NCI-H187 (cell line): ENCODE measurements at places on chromosomes 4 and X.

- DNase-seq = peak; percentile 35
Measured at GRCh38 chrX:9110808-9111207, 76.9 kb upstream of the FAM9B start.

- no peak for DNase-seq
Measured at GRCh38 chrX:150903110-150903508, 4.6 kb upstream of the CD99L2 start.

DNA sequence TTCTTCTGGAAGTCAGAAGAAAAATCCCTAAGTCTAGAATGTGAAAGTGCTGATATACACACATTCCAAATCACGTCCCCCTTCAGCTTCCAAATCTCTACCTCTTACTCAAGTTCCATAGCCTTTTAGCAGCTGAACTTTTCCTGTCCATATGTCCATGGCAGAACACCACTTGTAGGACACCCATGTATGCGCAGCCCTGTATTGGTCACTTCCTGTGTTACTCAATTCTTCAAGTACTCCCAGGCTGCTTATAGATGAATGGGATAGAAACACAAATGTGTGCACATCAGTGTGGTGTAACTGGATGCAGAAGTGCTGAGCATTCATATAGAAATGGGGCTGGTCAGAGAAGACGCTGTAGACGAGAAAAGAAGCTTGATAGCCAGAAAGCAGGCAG is 18.8 kb downstream of the SRPX2 start:
- no peak for DNase-seq

DNA sequence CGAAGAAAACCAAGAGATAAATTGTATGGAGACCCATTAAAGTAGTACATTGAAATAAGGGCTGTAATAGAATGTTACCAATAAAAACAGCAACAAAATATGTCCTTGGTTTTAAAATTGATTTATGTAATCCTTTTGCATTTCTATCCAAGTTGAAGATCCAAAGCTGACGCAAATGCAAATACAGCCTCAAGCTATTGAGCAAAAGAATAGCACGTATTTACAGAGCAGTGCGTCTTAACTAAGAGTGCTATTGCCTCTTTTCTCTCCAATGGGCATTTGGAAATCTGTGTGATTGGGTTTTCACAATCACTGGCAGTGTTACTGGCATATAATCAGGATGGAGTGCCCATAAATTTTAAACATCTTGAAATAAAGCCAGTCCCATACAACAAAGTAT is 417.4 kb downstream of the TLL1 start:
- DNase-seq = no peak

DNA sequence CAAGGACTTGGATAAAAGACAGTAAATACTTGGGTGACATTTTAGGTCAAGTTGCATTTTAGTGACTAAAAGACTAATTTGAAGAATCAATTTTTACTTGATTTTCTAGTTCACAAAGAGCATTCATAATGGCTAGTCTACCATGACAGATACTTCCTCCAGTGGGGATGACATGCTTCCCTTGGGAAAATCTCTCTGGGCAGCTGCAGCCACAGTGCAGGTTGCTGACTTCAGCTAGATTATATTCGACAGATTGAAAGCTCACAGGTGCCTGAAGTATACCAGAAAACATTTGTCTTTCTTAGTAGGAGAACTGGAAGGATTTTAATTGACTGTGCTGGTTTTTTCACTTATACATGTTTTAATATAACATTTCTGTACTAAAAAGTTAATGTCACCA is 209.6 kb upstream of the MAGEB2 start:
- DNase-seq = no peak

DNA sequence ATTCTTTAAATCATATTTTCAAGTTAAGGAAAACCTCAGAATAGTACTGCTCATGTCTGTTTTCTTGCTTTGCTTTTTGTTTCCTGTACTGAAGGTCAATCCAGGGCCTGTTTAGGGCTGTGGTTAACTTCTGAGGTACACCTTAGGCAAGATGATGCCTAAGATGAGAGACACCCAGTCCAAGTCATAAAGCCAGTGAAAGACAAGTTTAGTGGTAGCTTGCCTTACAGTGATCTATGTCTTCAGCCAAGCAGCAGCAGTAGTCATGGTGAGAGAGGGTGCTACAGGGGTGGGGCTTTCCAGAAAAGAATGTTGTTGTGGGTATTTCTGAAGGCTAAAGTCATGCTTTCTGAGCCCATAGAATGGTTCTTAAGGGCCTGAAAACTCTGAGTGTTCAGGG is 173.7 kb downstream of the VSIG4 start:
- no peak for DNase-seq

GRCh38 chrX:1591863-1592469 is 562 bp downstream of the AKAP17A start:
- no peak for DNase-seq

DNA sequence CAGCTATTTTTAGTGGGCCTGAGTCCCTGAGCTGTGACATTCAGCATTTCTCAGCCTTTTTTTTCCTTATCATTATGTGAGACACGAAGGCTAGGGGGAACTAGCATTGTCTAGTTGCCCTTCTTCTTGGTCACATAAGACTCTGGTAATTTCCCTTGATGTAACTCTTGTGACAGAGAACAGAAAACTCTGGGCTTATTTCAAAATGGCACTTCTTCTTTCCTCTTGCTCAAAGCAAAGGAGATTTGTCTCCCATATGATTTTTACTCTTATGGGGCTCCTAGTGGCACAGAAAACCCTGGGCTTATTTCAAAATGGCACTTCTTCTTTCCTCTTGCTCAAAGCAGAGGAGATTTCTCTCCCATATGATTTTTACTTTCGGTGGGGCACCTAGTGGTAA is 14.7 kb downstream of the ATXN3L start:
- DNase-seq = no peak

GRCh38 chrX:49661881-49662280 is 33.9 kb downstream of the PAGE1 start:
- no peak for DNase-seq

DNA sequence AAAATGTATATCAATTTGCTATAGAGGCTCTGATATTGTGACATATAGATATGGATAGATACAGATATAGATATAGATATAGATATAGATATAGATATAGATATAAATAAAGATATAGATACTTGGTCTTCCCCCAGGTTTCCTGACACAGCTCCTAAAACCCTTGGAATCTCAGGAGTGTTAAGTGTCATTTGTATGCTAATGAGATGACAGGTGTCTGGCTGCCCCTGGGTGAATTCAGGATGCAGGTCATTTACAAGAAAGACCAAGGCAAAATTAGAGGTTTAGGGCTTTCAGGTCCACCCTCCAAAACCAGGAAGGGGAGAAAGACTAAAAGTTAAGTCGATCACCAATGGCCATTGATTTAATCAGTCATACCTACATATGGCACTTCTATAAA is 1034.8 kb downstream of the PDHA2 start:
- DNase-seq = no peak

- DNase-seq = no peak
Measured at GRCh38 chr4:48960988-48961635, 25.0 kb upstream of the CWH43 start.

GRCh38 chrX:155767876-155768769 is 113.0 kb upstream of the VAMP7 start:
- no peak for DNase-seq

DNA sequence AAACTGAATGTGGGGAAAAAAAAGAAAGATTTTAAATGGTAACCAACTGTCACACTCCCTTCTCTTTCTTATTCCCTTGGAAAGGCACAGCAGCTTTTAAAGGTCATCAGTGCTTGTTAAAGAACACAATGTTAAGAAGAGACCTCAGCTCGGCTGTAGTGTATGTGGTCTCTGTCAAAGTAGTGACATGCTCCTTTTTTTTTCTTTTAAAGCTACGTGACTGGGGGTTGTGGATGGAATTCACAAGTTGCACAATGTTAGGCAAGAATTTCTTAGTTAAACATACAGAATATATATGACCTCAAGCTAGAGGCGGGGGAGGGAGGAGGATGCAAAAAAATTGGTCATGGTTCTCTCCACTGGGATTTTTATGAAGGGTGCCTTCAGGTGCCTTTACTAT is 45.6 kb downstream of the OCRL start:
- no peak for DNase-seq

- no peak for DNase-seq
Measured at GRCh38 chrX:39264023-39264422, 462.8 kb downstream of the MID1IP1 start.

DNA sequence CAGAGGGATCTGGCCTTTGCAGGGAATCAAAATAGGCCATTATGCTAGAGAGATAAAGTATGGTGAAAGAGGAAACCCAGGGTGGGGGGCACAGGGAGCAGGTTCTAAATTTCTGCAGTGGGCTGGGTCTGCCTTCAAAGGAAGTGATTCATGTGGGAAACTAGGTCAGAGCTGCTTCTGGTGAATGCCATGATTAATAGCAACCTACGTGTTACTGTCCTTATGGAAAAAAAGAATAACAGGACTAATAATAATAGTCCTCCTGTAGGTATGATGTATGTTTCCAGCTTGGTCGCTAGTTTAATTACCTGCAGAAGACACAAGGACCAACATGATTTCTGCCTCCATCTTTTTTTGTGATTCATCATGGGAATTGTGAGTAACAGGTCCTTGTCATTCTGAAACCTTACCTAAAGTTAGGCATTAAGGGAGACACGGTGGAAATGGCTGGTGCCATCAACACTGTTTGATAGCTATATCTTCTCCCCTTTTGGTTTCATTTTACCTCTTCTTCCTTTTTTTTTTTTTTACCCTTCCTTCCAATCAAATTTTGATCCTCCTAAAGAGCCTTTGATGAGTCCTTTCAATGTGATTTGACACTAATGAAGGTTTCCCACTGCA is 180.4 kb downstream of the CPEB2 start:
- DNase-seq = no peak

DNA sequence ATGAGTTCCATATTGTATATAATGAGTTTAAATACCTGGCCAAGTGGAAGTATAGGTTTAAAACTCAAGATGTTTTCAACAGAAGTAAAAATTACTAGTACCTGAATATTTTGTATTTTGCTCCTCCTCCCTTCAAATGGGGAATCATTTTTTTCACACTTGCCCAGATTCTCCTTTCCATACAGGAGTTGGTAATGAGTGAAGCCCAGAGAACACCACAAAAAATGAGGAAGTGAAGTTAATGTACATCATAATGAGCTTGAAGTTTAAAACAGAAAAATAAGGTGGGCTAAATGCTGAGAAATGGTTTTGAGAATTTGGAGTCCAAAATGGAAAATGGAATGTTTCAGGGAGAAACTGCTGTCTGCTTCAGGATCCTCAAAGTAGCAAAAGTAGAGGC is 364.8 kb upstream of the EMCN start:
- no peak for DNase-seq

DNA sequence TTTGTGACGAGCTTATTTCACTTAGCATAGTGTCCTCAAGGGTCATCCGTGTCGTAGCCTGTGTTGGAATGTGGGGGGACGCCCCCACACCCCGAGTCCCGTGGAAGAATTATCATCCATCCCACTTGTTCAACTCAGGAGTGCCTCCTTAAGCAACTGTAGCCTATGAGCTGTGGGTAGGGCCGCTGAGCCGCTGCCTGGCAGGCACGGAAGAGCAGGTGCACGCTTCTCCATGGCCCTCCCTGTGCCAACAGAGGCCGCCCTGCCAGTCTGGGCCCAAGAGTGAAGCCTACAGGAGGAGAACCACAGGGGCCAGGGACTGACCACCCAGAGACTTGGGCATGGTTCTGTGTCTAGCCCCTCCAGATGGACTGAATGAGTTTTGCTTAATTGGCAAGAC is 2.3 kb upstream of the RGS12 start:
- no peak for DNase-seq

- no peak for DNase-seq
Measured at GRCh38 chrX:8192276-8192675, 21.2 kb upstream of the VCX2 start.

DNA sequence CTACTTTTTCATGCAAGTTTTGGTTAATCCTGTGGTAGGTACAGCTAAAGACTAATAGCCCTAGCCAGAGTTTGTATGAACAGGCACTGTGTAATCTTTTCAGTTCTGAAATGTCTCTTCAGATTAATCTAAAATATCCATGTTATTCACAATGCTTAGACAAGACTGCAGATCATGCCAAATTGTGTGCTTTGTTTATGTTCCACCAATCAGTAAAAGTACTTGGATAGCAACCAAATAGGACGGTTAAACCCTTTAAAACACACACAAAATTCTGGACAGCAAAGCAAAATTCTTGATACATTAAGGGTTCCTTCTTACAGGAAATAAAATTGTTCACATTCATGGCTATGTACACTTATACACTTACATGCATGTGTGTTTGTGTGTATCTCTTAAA is 139.1 kb downstream of the KLHL13 start:
- no peak for DNase-seq

DNA sequence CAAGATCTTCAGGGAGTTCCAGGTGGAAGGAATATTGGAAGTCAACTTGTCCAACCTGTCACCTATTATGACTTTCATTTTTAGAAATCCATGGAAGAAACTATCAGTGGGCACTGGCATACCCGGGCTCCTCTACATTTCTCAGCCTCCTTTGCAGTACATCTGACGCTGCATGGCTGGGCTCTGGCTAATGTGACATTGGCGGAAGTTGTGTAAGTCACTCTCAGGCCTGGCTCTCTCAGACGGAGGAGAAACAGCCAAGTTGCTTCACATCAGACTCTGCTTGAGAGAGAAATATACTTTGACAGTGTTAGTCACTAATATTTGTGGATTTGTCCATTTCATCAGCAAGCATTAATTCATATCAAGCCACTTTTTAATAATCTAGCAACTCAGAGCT is 4.5 kb downstream of the DCHS2 start:
- no peak for DNase-seq

DNA sequence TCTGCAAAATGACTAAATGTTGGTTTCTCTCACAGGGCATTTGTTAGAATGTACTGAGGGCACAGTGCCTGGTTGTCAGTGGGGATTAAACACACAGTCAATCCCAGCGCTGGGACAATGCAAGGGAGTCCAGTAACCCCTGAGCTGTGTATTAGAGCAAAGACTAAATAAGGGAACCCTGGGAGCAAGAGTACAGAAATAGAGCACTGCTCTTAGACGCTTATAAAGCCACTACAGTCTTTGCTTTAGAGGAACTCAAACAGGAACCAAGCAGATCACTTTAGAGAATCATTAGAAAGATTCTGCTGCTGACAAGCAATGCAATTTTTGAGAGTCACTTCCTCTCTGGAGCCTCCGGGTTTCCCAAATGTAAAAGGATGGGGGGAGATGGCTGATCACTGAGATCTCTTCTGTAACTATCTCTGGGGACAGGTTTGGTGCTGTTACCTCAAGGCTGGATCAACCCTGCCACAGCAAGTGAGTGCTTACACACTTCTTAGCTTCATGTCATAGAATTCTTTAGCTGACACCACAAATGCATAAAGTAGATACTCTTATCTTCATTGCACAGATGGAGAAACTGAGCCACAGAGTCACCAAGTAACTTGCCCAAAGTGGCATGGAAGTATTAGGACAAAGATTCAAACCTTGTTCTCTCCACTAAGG is 137.8 kb upstream of the CPEB2 start:
- DNase-seq = no peak

GRCh38 chrX:22164770-22165388 is 107.8 kb upstream of the CBLL2 start:
- no peak for DNase-seq

GRCh38 chrX:154396973-154397887 is 947 bp upstream of the RPL10 start:
- DNase-seq = no peak
